SJSA1 (cell line): ENCODE measurements at places on chromosomes 13 and 19.

- DNase-seq = no peak
These were observed 34.4 kb downstream of the DHRS12 start for GRCh38 chr13:51769455-51770127.

DNA sequence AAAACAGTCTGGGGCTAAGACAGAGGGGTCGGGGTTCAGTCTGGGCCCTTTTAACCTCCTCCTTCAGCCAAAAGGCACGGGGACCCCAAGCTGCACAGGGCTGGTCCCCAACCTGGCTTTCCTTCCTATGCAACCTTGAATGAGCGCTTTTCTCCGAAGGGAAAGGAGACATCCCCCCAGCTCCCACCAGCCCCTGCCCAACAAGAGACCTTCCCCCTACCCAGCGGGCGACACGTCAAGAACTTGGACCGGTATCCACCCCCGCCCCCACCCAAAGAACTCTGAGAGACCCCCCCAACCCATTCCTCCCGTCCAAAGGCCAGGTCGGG is 35.0 kb upstream of the NANOS3 start:
- no peak for DNase-seq

- DNase-seq = peak; percentile 21
These were observed 3.2 kb downstream of the MAP2K2 start for GRCh38 chr19:4120559-4121272.

DNA sequence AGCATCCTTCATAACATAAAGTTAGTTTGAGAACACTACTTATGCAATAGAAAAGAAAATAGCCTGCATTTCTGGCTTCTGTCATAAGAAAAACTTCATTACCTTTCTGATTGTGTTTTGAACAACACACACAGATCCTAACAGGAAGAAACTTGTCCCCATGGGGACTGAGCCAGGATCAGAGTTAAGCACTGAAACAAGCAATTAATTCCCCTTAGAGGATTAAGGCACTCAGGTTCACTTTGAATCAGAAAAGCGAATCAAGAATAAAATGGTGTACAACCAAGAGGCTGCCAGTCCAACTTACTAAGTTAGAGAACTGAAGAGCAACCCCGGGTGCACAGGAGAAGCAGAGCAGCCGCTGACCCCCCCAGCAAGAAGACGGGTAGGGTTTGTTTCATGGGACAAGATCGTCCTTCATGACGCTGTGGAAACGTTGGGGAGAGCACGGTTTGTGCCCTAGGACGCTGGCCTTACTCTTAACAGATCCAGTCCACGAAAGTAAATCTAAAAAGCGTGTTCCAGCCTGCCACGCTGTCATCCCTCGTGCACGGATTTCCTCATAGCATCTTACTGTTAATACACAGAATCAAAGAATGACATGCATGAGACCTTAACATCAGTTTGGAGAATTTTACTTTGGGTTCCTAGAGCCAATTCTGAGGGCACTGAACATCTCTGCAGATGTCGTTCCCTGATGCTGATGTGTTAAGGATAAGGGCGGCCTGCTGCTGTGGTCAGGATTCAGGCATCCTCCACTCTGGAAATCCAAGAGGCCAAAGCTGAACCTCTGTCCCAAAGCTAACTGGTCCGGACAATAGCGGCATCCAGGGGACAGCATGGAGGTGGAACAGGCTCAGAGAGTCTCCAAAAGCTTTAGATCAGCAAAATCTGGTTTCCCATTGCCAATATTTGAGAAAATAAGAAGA is 46.4 kb downstream of the GGACT start:
- no peak for DNase-seq

DNA sequence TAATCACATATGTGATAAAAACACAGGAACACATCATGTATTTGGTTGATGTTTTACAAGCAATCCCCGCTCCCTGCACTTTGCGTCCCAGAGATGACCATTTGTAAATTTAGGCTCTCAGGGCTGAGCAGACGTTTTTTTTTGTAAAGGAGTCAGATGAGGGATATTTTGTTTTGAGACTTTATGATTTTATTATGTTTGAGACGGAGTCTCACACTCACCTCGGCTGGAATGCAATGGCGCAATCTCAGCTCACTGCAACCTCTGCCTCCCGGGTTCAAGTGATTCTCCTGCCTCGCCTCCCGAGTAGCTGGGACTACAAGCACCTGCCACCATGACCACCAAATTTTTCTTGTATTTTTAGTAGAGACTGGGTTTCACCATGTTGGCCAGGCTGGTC is 1.4 kb downstream of the TLE6 start:
- no peak for DNase-seq

GRCh38 chr19:13089139-13089856 is 13.4 kb downstream of the LYL1 start:
- no peak for DNase-seq

- no peak for DNase-seq
These were observed 715.8 kb downstream of the UQCRFS1 start for GRCh38 chr19:28497137-28497536.

DNA sequence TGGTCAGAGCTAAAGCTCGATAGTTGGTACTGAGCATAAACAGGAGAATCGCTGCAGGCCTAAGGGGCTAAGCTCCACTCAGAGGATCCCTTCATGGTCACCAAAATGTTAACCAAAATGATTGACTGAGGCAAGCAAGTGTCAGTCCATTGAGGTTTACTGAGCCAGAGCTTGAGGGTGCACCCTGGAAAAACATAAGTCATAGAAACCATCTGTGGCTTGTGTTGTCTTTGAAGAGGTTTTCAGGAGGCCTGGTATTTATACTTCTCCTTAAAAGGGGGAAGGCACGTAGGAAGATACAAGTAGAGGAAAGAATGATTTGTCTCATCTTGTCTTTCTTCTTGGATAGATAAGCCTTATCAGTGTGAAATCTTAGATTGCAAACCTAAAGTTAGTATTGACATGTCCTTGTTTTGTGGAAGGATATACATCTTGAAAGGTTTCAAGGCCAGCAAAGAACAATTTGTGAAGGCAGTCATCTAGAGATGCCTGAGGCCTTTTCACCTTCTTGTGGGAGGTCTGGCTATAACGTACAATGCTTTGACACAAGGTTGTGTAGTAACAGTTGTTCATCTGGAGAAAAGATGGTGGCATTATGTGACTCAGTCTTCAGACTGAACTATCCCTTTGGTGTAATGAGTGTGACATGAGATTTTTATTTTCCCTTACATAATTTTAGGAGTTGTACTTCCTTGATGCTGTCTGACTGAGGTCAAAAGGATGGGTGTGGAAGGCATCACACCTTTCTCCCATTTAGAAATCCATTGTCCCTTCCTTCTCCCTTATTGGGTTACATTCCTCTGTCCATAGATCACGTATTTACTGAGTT is 14.7 kb upstream of the CEACAM6 start:
- no peak for DNase-seq

DNA sequence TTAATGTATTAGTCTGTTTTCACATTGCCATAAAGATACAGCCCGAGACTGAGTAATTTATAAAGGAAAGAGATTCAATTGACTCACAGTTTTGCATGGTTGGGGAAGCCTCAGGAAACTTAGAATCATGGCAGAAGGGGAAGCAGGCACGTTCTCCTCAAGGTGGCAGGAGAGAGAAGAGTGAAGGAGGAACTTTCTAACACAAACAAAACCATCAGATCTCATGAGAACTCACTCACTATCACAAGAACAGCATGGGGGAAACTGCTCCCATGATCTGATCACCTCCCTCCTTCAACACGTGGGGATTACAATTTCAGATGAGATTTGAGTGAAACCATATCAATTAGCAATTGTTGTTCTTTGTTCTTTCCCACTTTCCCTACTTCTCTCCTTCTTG is 689.0 kb upstream of the SLITRK1 start:
- no peak for DNase-seq

DNA sequence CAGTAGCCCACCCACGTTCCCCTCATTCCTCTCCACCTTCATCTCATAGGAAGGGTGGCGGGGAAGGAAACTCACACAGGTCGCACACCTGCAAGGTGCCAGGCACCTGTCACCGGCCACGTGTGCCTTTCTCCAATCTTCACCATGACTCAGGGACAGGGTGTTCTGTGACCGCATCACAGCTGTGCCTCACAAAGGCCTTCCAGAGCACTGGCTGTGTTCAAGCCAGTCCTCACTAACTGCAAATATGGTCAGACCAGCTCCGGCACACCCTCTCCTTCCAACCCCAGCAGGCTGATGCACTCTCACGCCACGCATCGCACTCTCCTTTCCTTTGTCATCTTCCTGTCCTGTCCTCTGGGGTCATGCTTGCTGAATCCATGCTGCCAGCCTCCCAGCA is 415.9 kb downstream of the IRS2 start:
- DNase-seq = no peak

DNA sequence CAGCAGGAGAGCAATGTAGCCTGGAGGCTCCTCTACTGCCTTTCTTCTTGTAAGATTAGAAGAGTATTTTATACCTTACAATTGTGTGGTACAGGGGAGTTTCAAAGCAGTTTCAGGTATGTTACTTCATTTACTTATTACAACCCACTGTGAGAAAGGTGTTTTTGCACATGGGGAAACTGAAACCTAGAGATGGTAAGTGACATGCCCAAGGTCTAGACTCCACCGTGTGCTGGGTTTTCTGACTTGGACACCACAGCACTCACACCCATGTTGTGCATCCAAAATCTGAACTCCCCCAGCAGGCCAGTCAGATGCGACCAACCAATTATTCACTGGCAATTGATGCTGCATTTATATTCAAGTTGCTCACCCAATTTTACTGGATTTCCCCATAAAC is 22.8 kb downstream of the ERICH6B start:
- DNase-seq = no peak

GRCh38 chr13:29547153-29547552 is 48.3 kb downstream of the SLC7A1 start:
- no peak for DNase-seq

- no peak for DNase-seq
These were observed 86.8 kb downstream of the UBL3 start for GRCh38 chr13:29763436-29764180.
